Activated CD4-positive, alpha-beta T cell treated with anti-CD3 and anti-CD28 coated beads, Interleukin-2, amount 10 ng/mL, durations not matched to agents 24 days and 14 days (primary cell): ENCODE measurements at places on chromosomes 12 and 14. TPM values are rescaled to one million over a fixed set of nuclear protein-coding genes. Genes with fewer than 3 reads are reported as not detected.

GRCh38 chr14:106792543-106792942, 1266.2 kb downstream of the TMEM121 start:
- DNase-seq, result no peak

- DNase-seq, result no peak
These were observed 14.7 kb downstream of the SLC4A8 start for GRCh38 chr12:51439330-51439729.

DNA sequence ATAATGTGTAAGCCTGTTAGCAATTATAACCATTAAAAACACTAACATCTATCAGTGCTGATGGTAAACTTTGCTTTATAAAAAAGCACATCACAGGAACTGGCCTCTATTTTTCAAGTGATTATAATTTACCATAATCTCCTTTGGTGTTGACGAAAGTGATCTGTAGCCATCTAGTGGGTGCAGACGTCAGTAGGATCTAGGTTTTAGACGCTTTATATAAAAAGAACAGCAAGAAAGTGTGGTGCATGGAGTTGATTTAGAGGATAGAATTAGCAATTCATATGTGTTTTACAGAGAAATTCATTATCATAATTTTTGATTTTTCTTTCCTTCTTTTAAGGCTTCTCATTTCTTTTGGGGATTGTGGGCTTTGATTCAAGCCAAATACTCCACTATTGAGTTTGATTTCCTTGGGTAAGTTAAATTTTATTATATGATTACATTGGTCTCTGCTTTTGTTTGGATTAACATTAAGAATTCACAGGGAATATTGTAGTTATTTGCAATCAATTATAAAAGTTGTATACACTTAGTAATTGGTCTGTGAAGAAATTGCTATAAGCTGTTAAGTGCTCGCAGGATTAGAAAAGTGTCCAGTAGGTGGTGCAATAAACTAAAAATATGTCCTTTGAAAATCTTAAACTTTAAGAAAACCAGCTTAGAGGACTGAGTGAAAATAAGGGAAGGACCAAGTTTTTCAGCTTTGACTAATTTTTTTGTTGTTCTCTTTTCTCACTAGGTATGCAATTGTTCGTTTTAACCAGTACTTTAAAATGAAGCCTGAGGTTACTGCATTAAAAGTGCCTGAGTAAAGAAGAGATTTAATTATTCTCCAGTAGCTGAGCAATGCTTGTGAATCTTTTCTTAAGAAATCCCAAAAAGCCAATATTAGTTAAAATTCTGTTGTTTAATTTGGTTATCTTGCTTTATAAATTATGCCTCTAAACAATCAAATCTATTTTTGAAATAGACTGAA, 59.5 kb downstream of the ETNK1 start:
- DNase-seq, result no peak

Gene ACOT6
- not detected in 2 replicates for total RNA-seq

Gene IQSEC3
- total RNA-seq, result 0.05 and 0.21 TPM in 2 replicates
